ENCODE measurements at places on chromosomes 6 and 20.

GRCh38 chr6:44108471-44108870 is 18.8 kb downstream of the MRPL14 start:
- DNase-seq = no peak

- DNase-seq = no peak
Measured at GRCh38 chr6:157185986-157186385, 137.3 kb downstream of the TMEM242 start.

GRCh38 chr6:36386495-36387439 is 702 bp downstream of the ETV7 start:
- no peak for DNase-seq

DNA sequence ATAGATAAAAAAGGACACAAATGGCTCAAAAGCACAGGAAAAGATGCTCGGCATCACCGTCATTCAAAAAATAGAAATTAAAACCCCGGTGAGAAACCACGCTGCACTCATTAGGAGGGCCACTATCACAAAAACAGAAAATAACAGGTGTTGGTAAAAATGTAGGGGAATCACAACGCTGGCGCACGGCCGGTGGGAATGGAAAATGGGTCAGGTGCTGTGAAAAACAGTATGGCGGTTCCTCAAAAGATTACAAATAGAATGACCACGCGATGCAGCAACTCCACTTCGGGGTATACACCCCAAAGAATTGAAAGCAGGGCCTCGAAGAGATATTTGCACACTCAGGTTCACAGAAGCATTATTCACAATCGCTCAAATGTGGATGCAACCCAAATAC is 28.3 kb downstream of the NPEPL1 start:
- no peak for DNase-seq

DNA sequence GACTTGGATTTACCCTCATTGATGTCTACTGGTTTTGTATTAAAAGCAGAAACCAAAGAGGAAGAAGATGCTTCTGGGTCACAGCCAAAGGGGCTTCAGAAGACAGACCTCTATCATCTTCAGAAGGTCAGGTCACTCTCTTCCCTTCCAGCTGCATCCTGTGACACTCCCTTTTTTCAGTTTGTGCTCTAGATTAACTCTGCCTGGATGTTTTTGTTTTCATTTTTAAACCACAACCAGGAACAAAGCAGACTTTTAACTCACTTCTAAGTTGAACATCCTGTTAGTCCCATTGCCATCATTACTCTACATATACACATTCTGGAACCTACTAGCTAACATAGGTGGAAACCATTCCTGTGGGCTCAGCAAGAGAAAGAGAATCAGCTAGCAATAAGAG is 45.2 kb downstream of the AKIRIN2 start:
- no peak for DNase-seq

- DNase-seq = no peak
Measured at GRCh38 chr6:39061588-39061987, 13.0 kb downstream of the GLP1R start.

DNA sequence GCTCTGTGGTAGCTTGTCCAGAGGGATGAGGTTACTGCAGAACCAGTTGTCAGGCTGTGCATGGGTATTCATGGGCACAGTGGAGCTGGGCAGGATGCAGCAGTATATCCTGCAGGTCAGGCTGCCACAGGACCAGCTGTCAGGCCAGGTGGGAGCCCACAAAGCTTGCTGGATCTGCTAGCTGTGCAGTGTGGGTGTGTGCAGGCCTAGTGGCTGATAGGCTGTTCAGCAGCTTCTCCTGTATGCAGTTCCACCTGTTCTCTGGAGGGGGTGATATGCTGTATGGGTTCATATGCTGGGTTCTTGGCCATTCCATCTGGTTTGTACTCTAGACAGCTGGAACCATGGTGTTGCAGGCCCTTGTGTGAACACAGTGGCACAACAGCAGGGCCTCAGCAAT is 40.6 kb upstream of the TPD52L1 start:
- DNase-seq = no peak

- DNase-seq = no peak
Measured at GRCh38 chr6:165404697-165405096, 95.3 kb upstream of the C6orf118 start.

DNA sequence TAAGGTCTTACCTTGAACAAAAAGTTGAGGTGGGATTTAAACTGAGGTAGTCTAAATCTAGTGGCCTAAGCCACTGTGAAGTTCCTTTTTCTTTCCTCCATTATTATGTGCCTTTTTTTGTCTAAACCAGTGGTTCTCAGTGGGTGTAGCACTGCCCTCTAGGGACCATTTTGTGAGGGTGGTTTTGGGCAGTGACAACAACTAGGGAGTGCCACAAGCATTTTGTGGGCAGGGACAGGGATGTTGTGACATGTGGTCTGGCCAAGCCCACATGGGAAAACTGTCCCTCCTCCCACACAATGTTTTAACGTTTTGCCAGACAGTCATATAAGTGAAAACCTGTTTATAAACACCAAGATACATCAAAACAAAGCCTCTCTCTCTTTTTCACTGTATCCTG is 899.4 kb upstream of the FLRT3 start:
- DNase-seq = no peak

Measured in SIG-M5 (cell line).